Colonic mucosa (tissue), 4 donors: ENCODE measurements at places on chromosomes 4 and X. TPM values are rescaled to one million over a fixed set of nuclear protein-coding genes. Genes with fewer than 3 reads are reported as not detected.

Gene GAGE12F
- total RNA-seq: not detected

- H3K27me3 ChIP-seq: no peaks in the 10 kb centered on the region
- peak overlapping the region; percentile 6 for H3K27ac ChIP-seq
- DNase-seq: no peak
- no peaks in the 10 kb centered on the region for H3K4me1 ChIP-seq
These were observed 15.2 kb downstream of the ASB11 start for GRCh38 chrX:15299941-15300851.

Gene EIF2S3
- total RNA-seq: 166 TPM

DNA sequence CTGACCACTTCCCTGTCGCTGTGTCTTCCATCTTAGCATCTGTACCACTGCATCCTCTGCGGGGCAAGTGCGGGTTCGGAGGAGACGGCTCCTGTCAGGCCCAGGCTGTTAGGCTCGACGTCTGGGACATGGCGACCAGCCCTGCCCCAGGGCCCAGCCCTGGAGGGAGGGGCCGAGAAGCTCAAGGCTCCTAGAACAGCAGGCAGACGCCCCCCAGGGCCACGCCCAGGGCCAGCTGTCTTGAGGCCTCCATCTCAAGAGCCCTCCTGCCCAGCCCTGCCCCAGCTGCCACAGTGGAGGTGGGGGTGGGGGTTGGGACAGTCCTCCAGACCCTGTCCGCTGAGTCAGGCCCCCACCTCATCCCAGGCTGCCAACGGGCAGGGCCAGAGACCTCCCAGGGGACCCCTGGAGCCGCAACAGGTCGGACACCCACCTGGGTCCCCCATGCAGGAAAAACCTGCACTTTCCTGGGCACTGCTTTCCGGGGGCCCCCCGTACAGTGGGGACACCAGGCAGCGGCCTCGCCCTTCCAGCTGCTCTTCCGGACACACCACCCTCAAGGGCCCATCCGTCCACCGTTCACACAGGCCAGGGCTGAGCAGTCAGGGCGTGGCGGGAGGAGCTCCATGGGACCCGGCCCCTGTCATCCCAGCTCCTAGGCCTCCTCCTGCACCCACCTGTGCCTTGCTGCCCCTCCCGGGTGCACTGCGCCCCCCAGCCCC is 83.1 kb downstream of the FAM53A start:
- no peaks in the 10 kb centered on the region for H3K36me3 ChIP-seq
- no peak for DNase-seq
- H3K4me3 ChIP-seq: no peak overlapping the region
- H3K4me1 ChIP-seq: no peaks in the 10 kb centered on the region

DNA sequence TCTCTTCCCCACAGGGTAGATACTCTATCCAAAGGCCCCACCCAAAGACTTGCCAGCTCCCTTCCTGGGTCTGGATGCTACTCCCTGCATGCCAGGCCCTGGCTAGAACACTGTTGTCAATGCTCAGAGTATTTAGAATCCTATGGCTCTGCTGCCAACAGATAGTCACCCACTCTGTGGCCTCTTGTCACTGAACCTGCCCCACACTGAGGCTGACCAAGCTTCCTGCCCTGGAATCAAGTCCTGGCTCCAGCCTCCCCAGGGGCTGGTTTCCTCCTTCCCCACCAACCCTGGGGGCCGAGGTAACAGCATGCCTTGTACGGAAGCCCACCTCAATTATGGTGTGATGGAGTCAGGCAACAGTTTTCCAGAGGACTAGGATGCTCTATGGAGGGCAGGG is 63.3 kb downstream of the EFNB1 start:
- H3K4me1 ChIP-seq: no peaks in the 10 kb centered on the region
- H3K27me3 ChIP-seq: no peaks in the 10 kb centered on the region
- H3K4me3 ChIP-seq: no peak overlapping the region
- H3K27ac ChIP-seq: no peak overlapping the region

- H3K27ac ChIP-seq: no peak overlapping the region
- H3K36me3 ChIP-seq: no peaks in the 10 kb centered on the region
- H3K4me1 ChIP-seq: peaks cover 5% of the 10 kb centered on the region
- DNase-seq: no peak
These were observed 13.4 kb downstream of the KLF3 start for GRCh38 chr4:38677441-38677840.

GRCh38 chrX:122220644-122221373 is 963.3 kb upstream of the GRIA3 start:
- no peaks in the 10 kb centered on the region for H3K36me3 ChIP-seq
- no peak overlapping the region for H3K4me3 ChIP-seq
- no peak overlapping the region for H3K27ac ChIP-seq
- H3K4me1 ChIP-seq: no peaks in the 10 kb centered on the region

- H3K27me3 ChIP-seq: no peaks in the 10 kb centered on the region
- no peak overlapping the region for H3K4me3 ChIP-seq
- no peaks in the 10 kb centered on the region for H3K36me3 ChIP-seq
- no peaks in the 10 kb centered on the region for H3K4me1 ChIP-seq
These were observed 89.3 kb downstream of the DDIT4L start for GRCh38 chr4:100100985-100101384.

GRCh38 chr4:169986369-169986768 is 39.8 kb downstream of the MFAP3L start:
- H3K4me3 ChIP-seq: no peak overlapping the region
- no peaks in the 10 kb centered on the region for H3K36me3 ChIP-seq
- H3K4me1 ChIP-seq: no peaks in the 10 kb centered on the region
- no peak overlapping the region for H3K27ac ChIP-seq
- no peaks in the 10 kb centered on the region for H3K27me3 ChIP-seq

GRCh38 chrX:19718642-19719041 is 168.8 kb downstream of the SH3KBP1 start:
- no peaks in the 10 kb centered on the region for H3K4me1 ChIP-seq
- no peak overlapping the region for H3K27ac ChIP-seq
- H3K4me3 ChIP-seq: no peak overlapping the region
- H3K36me3 ChIP-seq: no peaks in the 10 kb centered on the region
- no peak for DNase-seq
- H3K27me3 ChIP-seq: no peaks in the 10 kb centered on the region

Gene CORIN
- total RNA-seq: 0.50 TPM

- no peak overlapping the region for H3K4me3 ChIP-seq
- no peaks in the 10 kb centered on the region for H3K4me1 ChIP-seq
- DNase-seq: no peak
These were observed 519.2 kb upstream of the DIPK2B start for GRCh38 chrX:45719751-45720501.

Gene LANCL3
- total RNA-seq: 3.5 TPM

Gene NEUROG2
- total RNA-seq: not detected

Gene MAGEE2
- 0.10 TPM for total RNA-seq

GRCh38 chr4:174056959-174057358 is 226.5 kb downstream of the FBXO8 start:
- DNase-seq: no peak
- H3K36me3 ChIP-seq: no peaks in the 10 kb centered on the region
- no peak overlapping the region for H3K4me3 ChIP-seq
- no peaks in the 10 kb centered on the region for H3K4me1 ChIP-seq
- H3K27me3 ChIP-seq: no peaks in the 10 kb centered on the region

Gene LAGE3
- 35.3 TPM for total RNA-seq

Gene RPL34
- 1,046 TPM for total RNA-seq

- no peak overlapping the region for H3K4me3 ChIP-seq
- H3K27me3 ChIP-seq: no peaks in the 10 kb centered on the region
- no peaks in the 10 kb centered on the region for H3K4me1 ChIP-seq
- H3K36me3 ChIP-seq: no peaks in the 10 kb centered on the region
- no peak for DNase-seq
- H3K27ac ChIP-seq: no peak overlapping the region
These were observed 212.2 kb downstream of the CBR4 start for GRCh38 chr4:168797738-168798375.

GRCh38 chrX:18875256-18875878 is 108.5 kb downstream of the PHKA2 start:
- no peaks in the 10 kb centered on the region for H3K36me3 ChIP-seq
- H3K4me1 ChIP-seq: no peaks in the 10 kb centered on the region
- H3K27me3 ChIP-seq: no peaks in the 10 kb centered on the region
- no peak for DNase-seq
- H3K27ac ChIP-seq: no peak overlapping the region

DNA sequence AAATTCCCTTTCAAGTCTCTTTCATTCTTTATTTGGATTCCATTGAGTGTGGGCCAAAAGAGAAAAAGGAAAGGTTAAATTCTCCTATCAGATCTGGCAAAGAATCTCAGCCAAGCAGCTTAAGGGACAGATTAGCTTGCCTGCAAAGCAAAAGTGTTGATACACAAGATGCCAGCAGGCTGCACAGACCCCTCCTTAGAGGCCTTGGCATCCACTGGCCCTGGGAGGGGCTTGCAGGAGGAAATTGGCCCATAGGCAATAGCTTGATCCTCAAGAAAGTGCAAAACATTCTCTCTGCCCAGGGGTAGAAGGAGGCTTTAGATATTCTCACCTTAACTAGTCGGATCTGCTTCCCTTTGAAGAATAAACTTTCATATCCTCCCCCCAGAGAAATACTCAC is 300.4 kb upstream of the CPEB2 start:
- no peak overlapping the region for H3K27ac ChIP-seq
- H3K4me3 ChIP-seq: no peak overlapping the region
- DNase-seq: no peak

GRCh38 chrX:69493766-69494165 is 10.4 kb upstream of the NALF2 start:
- DNase-seq: no peak
- H3K27me3 ChIP-seq: peaks cover 14% of the 10 kb centered on the region
- H3K4me3 ChIP-seq: no peak overlapping the region
- H3K27ac ChIP-seq: no peak overlapping the region
